ENCODE measurements at places on chromosomes 11 and 22.

DNA sequence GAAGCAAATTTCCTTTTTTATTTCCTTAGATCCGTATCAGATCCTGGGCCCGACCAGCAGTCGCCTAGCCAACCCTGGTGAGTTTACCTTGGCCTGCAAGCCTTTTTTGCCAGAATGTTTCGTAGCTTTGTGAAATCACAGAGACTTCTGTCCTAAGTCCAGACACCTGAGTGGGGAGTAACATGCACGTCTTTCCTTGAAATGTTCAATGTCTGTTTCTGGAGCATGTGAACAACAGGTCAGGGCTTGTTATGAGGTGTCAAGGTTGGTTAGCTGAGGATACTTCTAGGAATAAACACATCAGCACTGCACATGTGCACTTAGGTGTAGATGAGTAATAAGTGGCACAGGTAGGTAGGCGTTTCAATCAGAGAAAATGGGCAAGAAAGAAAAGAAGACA is 58.0 kb downstream of the KCNJ1 start:
- DNase-seq = no peak

- DNase-seq = no peak
Observed at GRCh38 chr11:65865550-65866172, 5.4 kb downstream of the MUS81 start.

GRCh38 chr11:10639350-10639749 is 54.2 kb downstream of the IRAG1 start:
- DNase-seq = no peak

DNA sequence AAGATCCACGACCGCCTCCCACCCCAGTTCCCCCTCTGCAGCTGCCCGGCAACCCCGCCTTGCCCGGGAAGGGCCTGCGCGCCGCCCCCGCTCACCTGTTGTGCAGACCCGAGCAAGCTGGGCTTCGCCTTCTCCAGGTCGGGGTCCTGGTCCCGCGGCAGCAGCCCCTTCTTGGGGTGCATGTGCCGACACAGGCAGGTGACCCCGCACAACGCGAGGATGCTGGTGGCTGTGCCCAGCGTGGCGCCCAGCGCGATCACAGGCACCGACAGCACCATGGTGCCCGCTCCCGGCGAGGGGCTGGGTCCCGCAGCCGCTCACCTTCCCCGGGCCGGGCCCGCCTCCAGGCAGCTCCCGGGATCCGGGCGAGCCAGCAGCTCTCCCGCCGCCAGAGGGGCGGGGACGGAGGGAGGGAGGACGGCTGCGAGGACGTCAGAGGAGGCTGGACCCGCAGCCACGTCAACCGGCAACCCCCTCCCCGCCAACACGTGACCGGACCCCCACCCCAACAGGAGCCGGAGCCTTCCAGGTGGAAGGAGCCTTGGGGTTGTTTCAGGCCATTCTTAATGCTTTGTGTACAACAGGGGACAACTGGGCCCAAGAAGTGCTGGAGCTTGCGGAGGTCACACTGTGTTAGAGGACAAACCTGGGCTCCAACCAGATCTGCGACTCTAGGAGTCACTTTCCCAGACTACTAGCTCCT is at the start of gene SYT13:
Gene SYT13, minus strand, starts transcription at position 412 of the 703 bp plus-strand sequence. Its CDS starts 134 bp downstream, at position 278.
- DNase-seq = peak; percentile 5

- DNase-seq = no peak
Observed at GRCh38 chr11:90846628-90847027, 623.8 kb upstream of the CHORDC1 start.

- DNase-seq = no peak
Observed at GRCh38 chr22:17974087-17974486, 50.3 kb downstream of the MICAL3 start.

GRCh38 chr11:120867531-120867930 is 156.4 kb upstream of the TBCEL start:
- DNase-seq = no peak

DNA sequence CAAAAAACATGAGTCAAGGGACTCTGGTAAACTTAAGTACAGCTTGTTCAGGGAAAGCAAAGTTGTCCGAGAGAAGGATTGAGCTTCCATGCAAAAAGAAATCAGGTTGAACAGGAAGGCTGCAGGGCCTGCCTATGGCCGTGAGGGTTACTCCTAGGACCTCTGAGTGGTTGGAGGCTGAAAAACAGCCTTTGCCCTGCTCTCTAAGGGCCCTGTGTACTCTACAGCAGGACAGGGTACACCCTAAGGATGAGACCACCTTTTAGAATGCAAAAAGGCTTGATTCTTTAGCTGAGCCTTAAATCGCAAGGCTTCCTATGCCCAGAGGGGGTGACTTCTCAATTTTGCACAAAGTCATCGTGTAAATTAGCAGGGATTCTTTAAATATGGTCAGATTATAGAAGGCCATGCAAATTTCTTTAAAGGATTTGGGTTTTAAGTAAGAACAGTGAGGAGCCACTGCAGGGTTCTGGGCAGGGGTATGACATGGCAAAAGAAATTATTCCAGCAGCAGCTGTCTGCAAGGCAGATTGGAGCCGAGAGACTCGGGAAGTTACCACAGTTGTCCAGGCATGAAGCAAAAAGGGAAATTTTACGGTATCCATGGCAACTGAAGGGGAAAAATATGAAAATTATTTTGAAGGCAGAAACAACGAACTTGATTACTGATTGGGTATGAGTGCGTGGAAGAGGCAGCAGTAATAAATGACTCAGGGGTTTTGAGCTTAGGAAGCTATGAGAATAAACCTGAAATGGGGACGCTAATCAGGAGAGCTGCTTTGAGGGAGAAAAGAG is 91.8 kb downstream of the FAM76B start:
- DNase-seq = no peak

GRCh38 chr22:41978732-41979131 is 9.5 kb downstream of the SEPTIN3 start:
- DNase-seq = no peak

Data from COR-L47 (cell line).